GM03348 (cell line): ENCODE measurements at places on chromosomes 7 and 10.
A peak's percentile ranks its signal among the peaks of the same experiment; 100 is the strongest.

DNA sequence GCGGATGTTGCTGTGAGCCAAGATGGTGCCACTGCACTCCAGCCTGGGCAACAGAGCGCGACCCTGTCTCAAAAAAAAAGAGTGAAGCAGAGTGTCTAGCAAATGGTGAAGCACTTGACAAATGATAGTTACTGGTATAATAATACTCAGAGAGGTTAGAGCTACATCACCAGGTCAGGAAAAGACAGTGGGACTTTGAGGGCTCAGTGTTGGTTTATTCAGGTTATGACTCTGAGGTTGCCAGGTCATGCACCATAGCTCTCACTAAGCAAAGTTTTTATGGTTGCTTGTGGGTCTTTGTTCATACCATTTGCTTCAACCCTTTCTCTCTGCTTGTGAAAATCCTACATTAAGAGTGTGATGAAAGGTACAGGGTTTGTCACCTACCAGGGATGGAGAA lies 13.6 kb downstream of the MRPS33 start:
- DNase-seq, result no peak

GRCh38 chr7:3568516-3568915 lies 267.5 kb downstream of the SDK1 start:
- no peak for DNase-seq

GRCh38 chr7:131145770-131146169 lies 181.9 kb upstream of the MKLN1 start:
- no peak for DNase-seq

DNA sequence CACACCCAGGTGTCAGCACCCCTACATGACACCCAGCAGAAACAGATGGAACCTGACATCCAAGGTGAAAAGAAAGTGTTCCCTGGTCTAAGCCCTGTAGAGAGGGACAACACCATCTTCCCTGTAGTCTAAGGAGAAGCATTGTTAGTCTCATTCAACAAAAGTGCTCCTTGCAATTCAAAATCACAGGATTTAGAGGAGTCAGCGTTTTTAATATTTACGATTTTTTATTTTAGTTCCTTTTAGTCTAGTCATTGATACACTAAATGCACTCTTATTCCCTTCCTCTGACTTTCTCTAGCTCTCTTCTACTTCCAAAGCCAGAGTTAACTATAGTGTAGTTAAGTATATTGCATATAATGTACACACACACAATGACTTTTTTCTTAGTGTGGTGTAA lies 163.0 kb downstream of the TPK1 start:
- no peak for DNase-seq

DNA sequence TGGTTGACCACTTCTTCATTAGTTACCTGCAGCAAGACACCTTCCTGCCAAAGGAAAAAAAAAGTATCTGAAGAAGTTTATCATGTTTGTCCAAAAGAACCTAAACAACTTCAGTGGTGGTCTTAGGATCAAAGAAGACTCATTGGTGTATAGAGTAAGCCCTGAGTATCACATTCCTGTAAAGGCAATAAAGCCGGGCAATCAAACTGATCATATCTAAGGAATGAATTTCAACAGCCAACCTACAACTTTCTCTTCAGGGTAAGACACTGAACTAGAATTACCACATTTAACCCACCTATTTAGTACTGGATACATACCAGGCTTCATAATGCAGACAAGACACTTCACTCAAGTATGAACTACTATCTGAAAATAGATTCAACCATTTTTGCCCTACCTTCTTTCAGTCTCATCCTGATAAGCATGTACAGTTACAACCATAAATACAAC lies 10.1 kb downstream of the HNRNPA2B1 start:
- no peak for DNase-seq

- DNase-seq, result no peak
These were observed 115.9 kb downstream of the TRIM24 start for GRCh38 chr7:138575897-138576428.

DNA sequence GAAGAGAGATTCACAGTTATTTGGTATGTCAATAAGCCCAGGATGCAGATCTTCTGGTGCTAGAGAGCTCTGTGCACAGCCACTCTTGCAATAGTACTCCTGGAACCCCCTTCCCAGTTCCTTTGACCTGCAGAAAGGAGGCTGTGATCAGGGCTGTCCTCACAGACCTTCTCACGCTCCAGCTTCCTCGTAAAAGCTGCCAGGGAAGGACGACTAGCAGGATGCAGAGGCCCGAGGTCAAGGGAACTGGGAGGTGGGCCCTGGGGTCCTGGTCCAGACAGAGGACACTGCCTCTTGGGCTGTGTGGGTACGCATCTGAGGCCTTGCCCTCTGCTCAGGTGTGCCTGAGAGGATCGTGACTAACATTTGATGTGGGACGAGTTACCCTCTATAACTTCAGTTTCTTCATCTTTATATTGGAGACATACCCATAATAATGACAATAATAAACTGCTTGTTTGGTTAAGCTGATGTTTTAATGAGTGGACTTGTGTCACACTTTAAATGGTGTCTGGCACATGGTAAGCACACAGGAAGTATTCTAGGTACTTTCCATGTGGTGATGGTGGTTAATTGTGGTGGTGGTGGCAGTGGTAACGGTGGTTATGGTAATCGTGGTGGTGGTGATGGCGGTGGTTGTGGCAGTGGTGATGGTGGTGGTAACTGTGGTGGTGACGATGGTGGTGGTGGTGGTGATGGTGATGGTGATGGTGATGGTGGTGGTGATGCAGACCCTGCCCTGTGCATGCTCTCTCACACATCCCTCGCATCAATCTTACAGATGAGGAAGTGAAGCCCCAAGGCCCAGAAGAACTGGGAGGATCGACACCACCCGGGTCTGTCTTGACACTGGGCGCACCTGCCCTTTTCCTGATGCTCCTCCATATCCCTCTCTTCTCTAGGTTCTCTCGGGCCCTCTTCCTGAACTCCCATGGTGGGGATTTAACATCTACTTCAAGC lies 235.2 kb upstream of the GRB10 start:
- DNase-seq, result no peak

- no peak for DNase-seq
These were observed 291.2 kb upstream of the AOAH start for GRCh38 chr7:37015353-37016034.

- no peak for DNase-seq
These were observed 5.3 kb downstream of the ARPC1A start for GRCh38 chr7:99331002-99331401.

DNA sequence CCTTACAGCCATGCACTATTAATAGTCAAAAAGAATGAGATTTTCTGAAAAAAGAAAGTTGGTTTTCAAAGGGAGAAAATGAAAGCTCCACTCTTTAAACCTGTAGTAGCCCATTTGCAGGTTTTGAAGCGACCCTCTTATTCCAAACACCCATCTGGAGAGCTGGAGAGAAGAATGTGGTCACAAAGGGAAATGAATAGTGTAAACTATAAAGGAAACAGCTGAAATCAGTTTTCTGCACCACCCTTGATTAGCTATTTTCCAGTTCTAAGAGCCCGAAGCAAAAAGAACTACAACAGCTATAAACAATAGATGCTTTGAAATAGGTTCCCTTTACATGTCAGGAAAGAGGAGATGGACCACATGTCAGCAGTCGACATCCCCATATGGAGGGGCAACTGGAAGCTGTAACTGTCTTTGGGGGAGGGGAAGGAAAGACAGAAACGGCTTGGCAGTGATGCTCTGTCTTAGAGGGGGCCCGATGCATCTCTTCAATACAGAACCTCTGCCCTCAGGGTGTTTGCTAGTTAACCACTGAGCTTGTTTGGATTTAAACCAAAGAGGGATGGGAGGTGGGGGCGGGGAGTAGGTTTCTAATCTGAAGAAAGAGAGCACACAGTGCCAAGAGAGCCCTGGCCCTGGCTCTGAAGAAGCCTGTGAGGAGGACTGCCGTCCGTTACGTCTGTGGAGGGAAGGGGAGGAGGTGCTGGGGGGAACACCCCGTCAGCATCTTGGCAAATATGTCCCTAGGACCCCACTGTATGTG lies 55.3 kb downstream of the CPVL start:
- peak; percentile 24 for DNase-seq

- DNase-seq, result no peak
These were observed 184.5 kb upstream of the PHF14 start for GRCh38 chr7:10789170-10789569.

DNA sequence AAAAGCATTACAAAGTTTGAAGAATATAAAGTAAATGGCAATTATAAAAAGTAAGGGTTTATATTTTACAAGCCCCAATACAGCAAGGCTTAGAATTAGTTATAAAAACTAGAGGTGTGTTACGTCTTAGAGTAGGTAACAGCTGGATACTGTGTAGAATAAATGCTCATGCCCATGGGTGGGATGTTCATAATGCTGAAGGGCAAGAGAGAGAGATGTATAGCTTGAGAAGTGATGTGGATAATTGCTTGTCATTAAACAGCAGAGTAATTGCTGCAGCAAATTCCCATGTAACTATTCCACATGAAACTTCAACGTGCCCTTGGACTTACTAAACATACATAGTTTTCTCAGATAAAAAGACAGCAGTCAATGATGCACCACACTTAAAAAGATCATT lies 233.8 kb downstream of the IMMP2L start:
- DNase-seq, result no peak

- no peak for DNase-seq
These were observed 6.5 kb downstream of the VPS41 start for GRCh38 chr7:38902449-38902848.

GRCh38 chr7:52786174-52786573 lies 249.3 kb upstream of the POM121L12 start:
- DNase-seq, result no peak

GRCh38 chr10:78740976-78741915 lies 327.5 kb upstream of the ZMIZ1 start:
- DNase-seq, result no peak

DNA sequence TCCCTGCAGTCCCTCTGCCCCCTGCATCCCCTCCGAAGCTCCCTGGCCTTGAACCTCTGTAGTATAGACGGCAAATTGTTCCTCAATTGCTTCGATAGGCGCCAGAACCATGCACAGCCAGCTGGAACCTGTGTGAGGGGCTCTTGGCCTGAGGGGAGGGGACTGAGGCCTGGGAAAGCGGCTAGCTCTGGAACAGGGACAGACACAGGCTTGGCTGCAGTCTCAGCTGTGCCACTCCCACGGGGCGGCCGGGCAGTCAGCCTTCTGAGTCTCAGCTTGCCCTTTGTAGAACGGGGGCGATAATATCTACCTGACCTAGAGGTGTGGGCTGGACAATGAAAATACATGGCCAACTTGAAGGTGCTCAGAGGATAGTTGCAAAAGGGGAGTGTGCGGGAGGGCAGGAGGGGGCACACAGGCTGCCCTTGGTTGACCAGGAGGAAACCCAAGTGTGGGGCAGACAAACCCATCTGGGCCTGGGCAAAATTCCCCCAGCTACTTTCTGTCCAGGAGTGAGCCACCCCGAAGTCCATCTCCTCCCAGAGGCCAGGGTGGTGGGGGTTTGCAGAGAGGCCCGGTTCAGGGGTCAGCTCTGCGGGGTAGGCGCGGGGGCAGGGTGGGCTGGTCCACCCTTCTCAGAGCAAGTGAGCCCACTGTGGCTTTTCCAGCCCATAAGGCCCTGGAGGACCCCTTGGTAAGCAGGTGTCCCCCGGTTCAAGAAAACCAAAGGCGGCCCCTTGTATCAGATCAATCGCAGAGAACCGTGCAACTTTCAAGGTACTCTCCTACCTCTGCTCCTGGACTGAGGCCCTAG lies 4.6 kb downstream of the CRYGN start:
- DNase-seq, result no peak

DNA sequence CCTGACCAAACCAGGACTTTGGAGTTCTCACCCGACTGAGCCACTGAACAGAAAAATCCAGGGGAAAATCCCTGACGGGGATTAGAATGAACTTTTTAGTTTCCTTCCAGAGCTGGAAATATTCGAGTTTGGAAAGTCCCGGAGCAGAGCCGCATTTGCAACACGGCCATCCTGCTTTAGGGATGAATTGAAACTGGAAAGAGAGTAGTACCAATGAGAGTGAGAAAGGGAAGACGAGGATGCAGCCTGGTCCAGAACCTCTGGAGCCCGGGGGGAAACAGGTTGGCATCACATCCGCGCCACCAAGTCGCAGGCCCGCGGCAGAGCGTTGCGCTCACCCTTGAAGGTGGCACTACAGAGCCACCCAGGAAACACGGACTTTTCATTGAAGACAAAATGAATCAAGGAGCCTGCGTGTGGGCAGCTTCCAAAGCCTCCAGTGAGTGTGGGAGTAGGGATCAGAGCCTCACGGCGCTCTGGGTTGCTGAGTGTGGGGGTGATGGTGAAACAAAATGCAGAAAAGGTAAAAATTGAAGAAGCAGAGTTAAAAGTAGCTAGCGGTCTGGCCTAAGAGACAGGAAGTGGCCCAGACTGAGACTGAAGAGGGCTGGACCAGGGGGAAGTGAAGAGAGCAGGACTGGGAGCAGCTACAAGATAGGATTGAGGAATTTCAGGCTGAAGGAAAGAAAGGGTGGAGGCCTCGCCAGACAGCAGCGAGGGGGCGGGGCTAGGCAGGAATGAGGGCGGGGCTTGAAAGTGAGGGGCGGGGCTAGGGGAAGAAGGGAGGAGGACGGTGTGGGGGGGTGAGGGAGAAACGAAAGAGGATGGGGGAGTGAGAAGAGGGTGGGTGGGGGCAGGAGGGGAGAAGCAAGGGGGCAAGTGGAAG lies 1.8 kb downstream of the SMURF1 start:
- peak; percentile 87 for DNase-seq

DNA sequence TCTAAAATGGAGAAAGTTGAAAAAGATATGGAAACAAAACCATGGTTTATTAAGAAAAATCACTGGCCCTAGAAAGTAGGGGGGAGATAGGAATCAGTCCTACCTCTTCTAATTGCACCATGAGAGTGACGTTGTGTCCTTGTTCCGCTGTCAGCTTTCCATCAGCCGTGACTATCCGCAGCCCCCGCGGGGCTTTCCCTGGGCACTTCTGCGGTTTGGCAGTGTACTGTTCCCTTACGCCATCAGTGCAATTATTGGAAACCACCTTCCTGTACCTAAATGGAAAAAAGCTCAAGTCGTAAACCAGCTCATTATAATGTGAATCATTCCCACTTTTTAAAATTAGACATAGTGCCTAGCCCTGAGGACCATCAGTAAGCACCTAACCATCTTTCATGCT lies 512.2 kb downstream of the SORCS1 start:
- DNase-seq, result no peak

DNA sequence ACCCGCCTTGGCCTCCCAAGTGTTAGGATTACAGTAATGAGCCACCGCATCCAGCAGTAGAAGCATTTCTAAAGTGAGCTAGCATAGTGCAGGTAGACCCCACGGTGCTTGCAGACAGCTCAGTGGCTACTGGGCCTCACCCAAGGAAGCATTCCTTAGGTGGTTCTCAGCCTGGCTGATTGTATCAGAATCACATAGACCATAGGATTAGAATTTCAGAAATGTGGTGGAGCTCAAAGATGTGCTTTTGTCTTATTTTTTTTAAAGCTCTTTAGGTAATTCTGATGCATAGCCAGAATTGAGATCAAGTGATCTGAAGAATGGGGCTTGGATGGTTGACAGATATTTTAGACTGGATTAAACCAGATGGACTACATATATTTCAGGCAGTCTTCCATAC lies 10.9 kb downstream of the ANLN start:
- peak; percentile 21 for DNase-seq

GRCh38 chr10:124566222-124566888 lies 104.7 kb downstream of the LHPP start:
- no peak for DNase-seq
